ENCODE measurements at places on chromosomes 1 and 21.

GRCh38 chr1:182119631-182120030 lies 58.1 kb upstream of the ZNF648 start:
- no peak for DNase-seq

GRCh38 chr1:234605983-234606783 lies 3.8 kb downstream of the IRF2BP2 start:
- DNase-seq, result peak; percentile 72

DNA sequence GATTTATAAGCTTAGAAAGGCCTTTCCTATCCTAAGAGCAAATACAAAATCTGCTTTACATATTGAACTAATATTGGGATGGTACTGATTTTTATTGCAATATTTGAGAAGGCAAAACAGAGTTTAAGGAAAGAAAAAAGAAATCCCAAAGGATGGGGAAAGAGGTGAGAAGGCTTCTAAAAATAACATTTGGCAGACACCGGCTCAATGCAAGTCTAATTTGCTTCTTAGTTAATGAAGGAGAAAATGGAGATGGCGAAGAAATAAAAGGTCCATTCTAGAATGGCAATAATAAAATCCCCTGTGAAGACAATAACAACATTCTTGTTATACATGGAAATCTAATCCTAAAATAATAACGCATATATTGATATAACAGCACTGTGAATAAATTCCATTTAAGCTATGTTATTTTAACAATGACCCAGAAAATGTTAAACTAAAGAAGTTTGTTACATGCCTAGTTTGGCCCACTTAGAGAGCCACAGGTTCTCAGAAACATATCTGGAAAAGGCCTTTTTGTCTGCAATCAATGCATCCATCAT lies 117.7 kb downstream of the HLCS start:
- DNase-seq, result no peak

DNA sequence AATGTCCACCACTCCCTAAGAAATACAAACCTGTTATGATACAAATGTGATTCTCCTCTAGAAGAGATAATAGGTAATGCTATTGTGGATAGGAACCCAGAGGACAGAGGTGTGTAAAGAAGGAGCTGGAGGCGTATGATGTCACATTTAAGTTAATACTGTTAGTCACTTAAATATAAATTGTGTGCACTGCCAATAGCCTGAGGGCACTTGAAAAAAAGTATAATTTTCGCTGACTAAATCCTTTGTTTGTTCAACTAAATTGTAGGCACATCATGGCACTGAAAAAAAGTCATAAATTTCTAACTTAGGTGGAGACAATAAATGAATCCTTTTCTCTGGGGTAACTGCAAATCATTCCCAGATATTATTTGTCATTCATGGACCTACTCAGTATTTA lies 4.4 kb downstream of the RCSD1 start:
- peak; percentile 30 for DNase-seq

DNA sequence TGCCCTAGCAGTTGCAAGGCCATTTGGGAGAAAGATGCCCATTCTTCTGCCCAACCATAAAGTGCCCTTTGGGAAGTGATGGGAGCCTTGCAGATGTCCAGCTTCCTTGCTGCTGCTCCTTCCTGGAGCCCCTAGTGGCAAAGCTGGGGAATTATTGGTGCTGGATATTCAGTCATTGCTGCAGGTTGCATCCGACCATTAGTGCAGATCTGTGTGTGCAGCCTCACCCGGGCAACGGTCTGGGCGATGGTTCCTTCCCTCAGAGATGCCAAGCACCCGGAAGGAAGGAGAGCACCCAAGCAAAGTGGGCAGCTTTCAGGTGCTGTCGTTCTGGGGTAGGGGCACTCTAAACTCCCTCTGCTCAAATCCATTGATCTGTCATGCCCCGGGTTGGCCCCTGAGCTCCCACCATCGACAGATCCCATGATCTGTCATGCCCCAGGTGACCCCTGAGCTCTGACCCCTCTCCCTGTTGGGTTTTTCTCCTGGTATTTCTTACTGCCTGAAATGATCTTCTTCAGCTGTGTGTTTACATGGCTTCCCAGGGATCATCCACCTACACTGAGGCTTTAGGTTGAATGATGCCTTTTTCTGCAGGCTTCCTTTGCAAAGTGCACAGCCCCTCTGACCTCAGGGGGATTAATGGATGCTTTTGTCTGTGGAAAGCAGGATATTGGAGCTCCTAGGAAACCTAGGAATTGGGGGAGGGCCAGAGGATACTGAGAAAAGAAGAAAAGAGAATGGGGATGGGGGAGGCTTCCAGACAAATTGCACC lies 467.5 kb downstream of the PTPRU start:
- peak; percentile 70 for DNase-seq

- DNase-seq, result no peak
These were observed 18.6 kb upstream of the ADGRB2 start for GRCh38 chr1:31782421-31783410.
